ENCODE measurements at places on chromosomes 3 and 15. TPM values are rescaled to one million over a fixed set of nuclear protein-coding genes. Genes with fewer than 3 reads are reported as not detected.

DNA sequence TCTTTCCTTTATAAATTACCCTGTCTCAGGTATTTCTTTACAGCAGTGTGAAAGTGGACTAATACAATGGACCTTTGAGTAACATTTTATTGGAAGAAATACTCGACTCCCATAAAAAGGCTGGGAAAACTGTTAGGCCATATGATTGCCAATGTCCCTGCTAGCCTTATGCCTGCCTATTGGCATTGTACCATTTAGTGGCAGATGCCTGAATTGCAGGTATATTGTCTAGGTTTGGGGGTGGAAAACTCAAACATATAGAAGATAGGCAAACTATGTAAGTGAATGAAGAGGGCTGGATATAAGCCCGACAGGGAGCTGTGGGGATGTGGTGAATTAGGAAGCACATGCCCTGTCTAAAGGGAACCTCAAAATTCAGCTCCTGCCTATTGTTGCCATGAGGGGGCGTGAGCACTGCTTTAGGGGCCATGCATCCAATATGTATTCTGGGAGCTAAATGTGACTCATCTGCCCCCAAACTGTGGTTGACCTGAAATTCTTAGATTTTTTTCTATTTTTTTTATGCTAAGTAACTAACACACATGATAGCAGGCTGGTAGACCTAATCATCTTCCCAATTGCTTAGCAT lies 65.2 kb upstream of the TRA2B start:
- no peak for DNase-seq

DNA sequence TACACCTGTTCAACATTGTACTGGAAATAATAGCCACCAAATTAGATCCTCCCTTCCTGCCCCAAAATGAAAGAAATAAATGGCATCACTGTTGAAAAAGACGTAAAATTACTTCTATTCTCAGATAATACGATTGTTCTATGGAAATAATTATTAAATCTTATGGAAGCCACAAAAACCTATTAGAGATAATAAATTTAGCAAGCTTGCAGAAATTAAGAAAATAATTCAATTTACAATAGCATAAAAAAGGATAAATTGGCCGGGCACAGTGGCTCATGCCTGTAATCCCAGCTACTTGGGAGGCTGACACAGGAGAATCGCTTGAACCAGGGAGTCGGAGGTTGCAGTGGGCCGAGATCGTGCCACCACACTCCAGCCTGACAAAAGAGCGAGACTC lies 57.8 kb downstream of the PPCDC start:
- no peak for DNase-seq

- peak; percentile 77 for DNase-seq
Observed at GRCh38 chr3:195895861-195896360, 12.4 kb downstream of the TNK2 start.

- no peak for DNase-seq
Observed at GRCh38 chr3:14525685-14526631, 14.2 kb downstream of the GRIP2 start.

GRCh38 chr15:52683580-52683979 lies 4.4 kb upstream of the ATOSA start:
- no peak for DNase-seq

Gene NPRL2
- 23.5 TPM for total RNA-seq

- DNase-seq = no peak
Observed at GRCh38 chr15:80578871-80579270, 116.2 kb upstream of the ABHD17C start.

Gene CLSTN2
- 0.98 TPM for total RNA-seq

Gene PODXL2
- total RNA-seq = 20.8 TPM

Gene NANOGP8
- total RNA-seq = not detected

GRCh38 chr3:122515020-122515468 lies 305 bp upstream of the KPNA1 start:
- DNase-seq = no peak

- DNase-seq = no peak
Observed at GRCh38 chr15:40826423-40827075, 2.0 kb downstream of the PPP1R14D start.

DNA sequence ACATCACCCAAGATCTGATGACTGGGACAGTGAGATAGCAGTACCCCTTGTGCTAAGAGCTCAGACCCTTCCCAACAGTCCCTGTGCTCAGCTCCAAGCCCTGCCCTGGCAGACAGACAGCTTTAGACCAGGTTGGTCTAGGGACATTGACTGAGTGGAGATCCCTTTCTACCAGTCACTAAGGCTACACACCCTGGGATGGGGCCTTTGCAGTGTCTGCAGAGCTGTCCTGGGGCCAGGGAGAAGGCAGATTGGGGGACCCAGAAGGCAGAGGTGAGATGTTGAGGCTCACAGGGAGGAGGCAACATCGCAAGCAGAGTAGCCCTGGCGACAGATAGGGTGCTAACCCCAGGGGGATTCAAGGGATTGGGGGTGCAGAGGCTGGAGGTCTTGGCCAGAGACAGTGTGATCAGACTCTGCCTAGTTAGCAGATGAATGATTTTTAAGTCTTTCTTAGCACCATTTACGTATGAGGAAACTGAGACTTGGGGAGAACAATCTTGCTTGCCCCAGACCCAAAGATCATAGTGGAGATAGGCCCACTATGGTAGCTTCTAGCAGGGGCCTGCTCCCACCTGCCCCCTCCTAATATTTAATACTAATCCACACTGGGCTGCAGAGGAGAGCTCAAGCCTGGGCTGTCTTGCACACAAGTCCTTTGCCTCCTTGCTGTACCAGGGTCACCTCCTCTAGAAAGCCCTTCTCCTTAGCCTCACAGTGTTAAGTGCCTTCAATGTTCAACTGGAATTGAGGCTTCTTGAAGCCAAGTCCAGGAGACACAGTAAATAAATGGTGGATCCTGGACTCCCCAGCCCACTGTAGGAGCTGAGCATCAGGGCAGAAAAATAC lies 32.6 kb downstream of the HMCES start:
- no peak for DNase-seq

- no peak for DNase-seq
Observed at GRCh38 chr3:186044427-186044826, 64.5 kb downstream of the ETV5 start.

GRCh38 chr3:37546876-37547275 lies 314.8 kb upstream of the CTDSPL start:
- no peak for DNase-seq

Gene TRH
- not detected for total RNA-seq

Gene WNT7A
- total RNA-seq = not detected

- DNase-seq = peak; percentile 43
Observed at GRCh38 chr3:138774529-138775253, 60.0 kb downstream of the PIK3CB start.

- no peak for DNase-seq
Observed at GRCh38 chr3:193772422-193772763, 179.4 kb downstream of the OPA1 start.

Gene PPP1R14D
- total RNA-seq = 153 TPM

- no peak for DNase-seq
Observed at GRCh38 chr3:150535204-150535603, 11.1 kb downstream of the SERP1 start.

- DNase-seq = no peak
Observed at GRCh38 chr3:115768661-115769060, 145.4 kb downstream of the GAP43 start.

Gene SPESP1
- 4.8 TPM for total RNA-seq

- no peak for DNase-seq
Observed at GRCh38 chr15:42279234-42279723, 6.0 kb upstream of the TMEM87A start.

Gene IGDCC3
- total RNA-seq = not detected

DNA sequence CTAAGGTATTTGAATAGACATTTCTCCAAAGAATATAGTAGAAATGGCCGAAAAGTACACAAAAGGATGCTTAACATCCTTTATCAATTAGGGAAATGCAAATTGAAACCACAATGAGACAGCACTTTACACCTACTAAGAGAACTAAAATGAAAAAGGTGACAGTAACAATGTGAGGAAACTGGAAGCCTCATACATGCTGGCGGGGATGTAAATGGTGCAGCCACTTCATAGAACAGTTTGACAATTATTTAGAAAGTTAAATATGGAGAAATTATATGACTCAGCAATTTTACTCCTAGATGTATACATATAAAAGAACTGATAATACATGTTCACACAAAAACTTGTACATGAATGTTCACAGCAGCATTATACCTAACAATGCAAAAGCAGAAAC lies 13.4 kb downstream of the SPICE1 start:
- no peak for DNase-seq

Gene GOLGA8B
- 38.7 TPM for total RNA-seq

DNA sequence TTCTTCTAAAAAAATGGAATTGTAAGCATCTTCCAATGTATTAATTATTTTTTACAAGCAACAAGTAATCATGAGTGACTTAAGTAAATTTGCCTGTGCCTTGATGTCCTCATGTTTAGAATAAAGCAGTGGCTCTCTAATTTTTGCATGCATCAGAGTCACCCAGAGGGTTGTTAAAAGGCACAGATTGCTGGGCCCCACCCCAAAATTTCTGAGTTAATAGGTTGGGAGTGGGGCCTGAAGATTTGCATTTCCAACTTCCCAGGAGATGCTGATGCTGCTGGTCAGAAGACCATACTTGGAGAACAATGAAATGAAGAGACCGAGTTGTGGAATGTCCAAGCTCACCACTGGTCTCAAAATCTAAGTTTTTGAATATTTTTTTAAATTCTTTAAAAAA lies 70.2 kb downstream of the ARHGAP31 start:
- DNase-seq = no peak

DNA sequence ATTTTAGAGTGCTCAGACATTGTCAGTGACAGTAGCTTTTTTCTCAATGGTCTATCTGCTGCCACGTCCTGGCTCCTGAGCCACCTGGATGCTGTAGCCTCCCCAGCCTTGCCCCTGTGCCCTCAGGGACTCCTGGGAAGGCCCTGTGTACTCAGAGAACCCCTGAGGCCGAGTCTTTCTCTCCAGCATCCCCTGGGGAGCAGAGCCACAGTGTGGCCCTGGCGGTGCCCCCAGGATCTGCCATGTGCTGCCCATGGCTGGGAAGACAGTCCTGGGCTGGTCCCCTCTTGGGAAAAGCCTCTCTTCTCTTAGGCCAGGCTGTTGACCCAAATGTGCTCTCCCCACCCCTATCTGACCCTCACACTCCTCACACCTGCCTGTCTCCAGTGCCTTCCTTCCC lies 5.0 kb downstream of the MYD88 start:
- no peak for DNase-seq

Gene TRAK1
- 91.6 TPM for total RNA-seq

- no peak for DNase-seq
Observed at GRCh38 chr15:76449455-76449854, 112.9 kb downstream of the ISL2 start.

DNA sequence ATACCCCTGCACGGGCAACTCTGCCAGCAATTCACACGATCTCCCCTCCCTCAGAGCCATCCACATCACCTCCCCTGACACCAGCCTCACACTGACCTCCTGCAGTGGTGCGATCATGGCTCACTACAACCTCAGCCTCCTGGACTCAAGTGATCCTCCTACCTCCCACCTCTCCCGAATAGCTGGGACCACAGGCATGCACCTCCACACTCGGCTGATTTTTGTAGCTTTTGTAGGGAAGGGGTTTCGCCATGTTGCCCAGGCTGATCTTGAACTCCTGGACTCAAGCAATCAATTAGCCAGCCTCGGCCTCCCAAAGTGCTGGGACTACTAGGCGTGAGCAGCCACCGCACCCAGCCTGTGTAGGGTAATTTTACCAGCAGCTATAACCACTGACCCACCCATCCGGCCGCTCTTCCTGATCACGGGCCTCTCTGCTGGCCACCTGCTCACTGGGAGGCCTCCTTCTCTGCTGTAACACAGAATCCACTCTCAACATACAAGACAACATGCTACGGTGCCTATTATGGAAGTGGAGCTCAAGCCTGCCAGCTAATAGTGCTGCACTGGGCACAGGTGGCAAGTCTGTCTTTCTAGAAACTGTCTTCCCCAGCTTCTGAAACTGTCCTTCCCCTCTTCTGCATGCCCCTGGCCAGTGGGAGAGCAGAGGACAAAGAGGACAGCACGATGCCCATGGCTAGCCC lies 4.6 kb downstream of the GP9 start:
- peak; percentile 84 for DNase-seq

Gene RYR3
- 0.27 TPM for total RNA-seq

Gene LRTM1
- not detected for total RNA-seq
